Activated CD4-positive, alpha-beta T cell treated with anti-CD3 and anti-CD28 coated beads, Interleukin-2, amount 50 U/mL, for 4 hours (primary cell): ENCODE measurements at places on chromosomes 2 and 18.

- DNase-seq, result no peak
Observed at GRCh38 chr18:1825296-1825695, 746.0 kb downstream of the METTL4 start.

GRCh38 chr2:238696786-238697185, 151.1 kb upstream of the TWIST2 start:
- no peak for DNase-seq

DNA sequence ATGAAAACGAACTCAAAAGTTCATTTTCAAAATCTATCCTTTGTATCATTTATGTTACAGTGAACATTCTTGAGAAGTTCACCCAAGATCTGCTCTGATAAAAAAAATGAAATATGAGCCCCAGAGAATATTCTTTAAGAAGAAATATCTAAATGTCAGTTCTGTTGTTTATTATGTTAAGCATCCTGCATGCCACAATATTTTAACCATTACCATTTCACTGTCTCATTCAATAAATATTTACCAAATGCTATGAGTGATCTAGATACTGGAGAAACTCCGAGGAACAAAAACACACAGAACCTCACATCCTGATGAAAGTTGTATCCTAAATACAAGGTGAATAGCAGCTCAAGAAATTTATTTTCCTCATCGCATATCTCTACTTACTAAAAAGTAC, 170.2 kb downstream of the ZNF385B start:
- DNase-seq, result no peak

DNA sequence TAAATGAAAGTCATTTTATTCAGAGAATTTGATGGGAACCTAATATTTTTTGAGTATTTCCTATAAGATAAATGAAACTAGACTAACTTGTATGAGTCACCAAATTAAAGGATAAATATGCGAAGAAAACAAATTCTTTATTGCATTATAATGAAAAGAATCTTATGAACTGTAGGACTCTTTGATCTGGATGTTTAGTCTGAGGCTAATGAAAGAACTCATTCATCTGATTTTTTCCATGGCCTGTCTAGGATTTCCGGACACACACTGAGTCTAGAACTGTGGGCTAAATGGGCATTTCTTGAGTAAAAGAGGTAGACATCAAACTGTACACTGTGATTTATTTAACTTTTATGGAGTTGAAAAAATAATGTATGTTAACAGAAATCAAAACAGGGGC, 43.0 kb downstream of the ZNF519 start:
- no peak for DNase-seq

- no peak for DNase-seq
Observed at GRCh38 chr2:232878855-232879617, 9.0 kb downstream of the SNORC start.

DNA sequence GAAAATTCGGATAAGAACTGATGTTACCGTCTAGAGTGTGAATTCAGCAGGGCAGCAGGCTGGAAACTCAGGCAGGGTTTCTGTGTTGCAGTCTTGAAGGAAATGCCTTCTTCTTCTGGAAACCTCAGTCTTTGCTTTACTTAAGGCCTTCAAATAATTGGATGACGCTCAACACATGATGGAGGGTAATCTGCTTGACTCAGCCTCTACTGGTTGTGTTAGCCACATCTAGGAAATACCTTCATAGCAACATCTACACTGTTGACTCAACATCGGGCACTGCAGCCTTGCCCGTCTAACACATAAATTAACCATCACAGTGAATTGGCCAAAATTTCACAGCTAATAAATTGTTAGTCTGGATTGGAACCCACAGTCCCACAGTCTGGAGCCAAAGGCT, 37.2 kb downstream of the YPEL5 start:
- DNase-seq, result no peak

DNA sequence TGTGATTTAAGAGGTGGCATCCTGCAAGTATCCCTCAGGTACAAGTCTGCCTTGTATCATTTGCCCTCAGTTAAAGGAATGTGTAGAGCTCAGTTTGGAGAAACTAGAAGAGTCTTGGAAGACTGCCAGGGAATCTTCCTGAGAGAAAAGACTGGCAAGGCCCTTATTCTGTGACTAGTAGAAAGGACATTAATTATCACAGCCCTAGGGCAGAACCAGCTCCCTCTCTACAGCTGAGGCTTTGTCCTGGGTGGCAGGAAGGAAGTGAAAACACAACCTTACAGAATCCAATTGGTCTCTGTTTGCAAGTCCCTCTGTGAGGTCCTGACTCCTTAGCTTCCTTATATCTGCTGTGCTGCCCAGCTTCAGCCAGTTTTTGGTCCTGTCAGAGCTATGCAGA, 385.9 kb upstream of the CYRIA start:
- no peak for DNase-seq

GRCh38 chr2:187266147-187266546, 181.9 kb downstream of the CALCRL start:
- no peak for DNase-seq

DNA sequence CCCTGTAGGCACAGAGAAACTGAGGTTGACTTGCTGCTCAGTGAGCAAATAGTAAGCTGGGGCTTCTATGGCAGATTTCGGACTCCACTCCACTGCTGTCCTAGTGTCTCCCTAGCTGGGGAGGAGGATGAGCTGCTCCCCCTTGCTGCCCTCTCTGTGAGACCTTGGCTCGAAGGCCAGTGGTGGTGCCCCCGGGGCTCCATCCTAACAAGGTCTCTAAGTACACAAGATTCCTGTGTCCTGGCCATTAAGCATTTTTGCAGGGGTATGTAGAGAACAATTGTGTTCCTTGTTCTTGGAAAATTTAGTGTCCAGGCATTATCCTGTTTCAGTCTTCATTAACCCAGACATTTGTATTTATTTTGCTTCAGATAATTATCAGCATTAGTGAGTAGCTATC, 21.3 kb upstream of the BCL2L11 start:
- no peak for DNase-seq

DNA sequence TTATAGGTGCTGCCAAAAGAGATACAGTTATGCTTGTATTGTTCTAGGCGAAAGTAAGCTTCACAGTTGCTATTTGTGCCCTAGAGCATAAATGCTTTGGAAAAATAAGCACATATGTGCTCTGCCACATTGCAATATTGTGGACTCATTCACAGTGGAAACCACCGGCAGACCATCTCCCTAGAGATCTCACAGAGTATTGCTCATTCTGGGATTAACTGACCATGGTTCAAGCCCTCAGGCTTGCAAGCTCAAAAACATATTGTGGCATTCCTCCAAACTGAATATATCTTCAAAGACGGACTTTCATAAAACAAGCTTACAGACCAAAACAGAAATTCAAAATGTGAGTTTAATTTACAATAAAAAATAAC, 158.2 kb upstream of the CCDC150 start:
- no peak for DNase-seq

DNA sequence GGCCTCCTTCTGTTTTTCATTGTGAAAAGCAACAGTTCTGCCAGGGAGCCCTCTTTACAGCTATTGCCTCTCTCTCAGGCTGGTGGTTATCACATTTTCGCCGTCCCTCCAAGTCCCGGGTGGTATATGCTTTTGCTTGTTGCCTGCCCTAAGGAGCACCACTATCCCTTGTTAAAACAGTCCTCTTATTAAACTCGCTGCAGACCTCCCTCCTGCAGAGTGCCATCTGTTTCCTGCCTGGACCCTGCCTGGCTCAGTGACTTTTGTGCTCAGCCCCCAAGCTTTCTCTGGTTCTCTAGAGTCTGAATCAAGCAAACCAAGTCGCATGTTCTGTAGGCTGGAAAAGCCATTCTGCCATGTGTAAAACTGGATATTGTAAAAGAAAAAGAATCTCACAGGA, 72.1 kb upstream of the FHL2 start:
- DNase-seq, result no peak

DNA sequence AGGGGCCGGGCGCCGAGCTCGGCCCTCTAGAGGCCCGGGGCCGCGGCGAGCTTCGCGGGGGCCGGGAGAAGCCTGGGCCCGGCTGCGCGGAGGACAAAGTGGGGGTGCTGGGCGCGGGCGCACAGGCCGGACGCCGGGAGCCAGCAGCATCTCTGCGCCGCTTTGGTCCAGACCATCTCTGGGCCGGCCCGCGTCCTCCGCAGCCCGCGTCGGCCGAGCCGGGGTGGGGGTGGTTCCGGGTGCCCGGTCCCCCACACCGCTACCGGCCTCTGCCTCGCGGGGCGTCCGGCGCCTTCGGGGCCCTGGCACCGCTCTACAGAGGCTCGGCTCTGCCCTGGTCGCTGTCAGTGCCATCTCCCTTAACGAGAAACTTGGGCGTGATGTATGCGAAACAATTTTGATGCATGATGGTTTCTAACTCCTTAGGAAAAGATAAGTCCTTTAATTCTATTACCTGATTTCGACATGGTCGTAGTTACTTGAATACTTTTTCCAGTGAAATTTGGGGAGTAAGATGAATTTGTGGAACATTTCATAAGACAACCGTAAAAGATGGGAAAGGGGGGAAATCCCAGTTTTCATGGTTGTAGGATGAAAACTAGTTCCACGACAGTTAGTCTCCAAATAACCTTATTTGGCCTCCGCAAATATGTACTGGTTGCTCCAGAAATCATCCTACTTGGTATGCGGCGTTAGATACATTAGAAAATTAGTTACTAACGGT, 562 bp downstream of the TWSG1 start:
- peak; percentile 7 for DNase-seq

DNA sequence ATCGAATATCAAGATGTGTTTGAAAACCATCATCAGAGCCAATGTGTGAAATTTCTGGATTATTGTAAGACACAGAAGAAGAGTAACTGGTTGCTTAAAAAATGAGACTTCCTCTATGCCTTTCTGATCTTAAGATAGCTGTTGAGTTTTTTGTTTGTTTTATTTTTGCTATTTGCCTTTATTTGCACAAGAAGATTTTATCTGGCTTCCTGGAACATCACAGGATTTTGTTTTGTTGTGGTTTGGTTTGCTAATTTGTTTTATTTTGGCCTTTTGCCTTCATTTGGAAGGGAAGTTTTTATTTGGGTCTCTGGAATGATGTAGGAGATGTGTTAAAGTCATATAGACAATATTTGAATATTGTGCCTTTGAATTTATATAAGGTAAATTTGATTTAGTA, 3.9 kb upstream of the CYTIP start:
- DNase-seq, result no peak

DNA sequence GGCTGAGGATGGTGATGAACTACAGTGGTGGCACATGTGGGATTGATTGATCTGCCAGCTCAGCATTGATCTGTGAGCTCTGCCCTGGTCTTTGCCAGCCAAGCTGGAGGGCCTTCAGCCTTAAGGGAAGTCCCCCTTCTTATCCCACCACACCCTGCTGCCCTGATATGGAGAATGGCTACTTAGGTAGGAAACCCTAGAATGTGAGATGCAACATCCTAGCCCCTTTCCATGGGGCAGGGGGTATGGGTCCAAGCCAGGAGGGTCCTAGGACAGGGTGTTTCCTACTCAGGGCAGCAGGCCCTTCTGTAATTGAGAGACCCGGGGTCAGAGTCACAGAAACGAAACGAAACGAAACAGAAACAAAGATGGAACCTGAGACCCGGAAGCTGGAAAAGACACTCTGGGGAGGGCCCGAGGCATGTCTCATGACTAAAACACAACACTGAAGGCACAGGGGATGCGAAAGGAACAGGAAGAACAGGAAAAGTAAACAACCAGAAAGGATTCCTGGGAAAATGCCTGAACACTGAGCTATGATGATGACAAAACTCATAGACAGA, 16.9 kb upstream of the SULT1C2 start:
- DNase-seq, result no peak

- no peak for DNase-seq
Observed at GRCh38 chr2:32783933-32784332, 156.1 kb downstream of the TTC27 start.

GRCh38 chr2:210269148-210269547, 43.9 kb upstream of the ACADL start:
- DNase-seq, result no peak

DNA sequence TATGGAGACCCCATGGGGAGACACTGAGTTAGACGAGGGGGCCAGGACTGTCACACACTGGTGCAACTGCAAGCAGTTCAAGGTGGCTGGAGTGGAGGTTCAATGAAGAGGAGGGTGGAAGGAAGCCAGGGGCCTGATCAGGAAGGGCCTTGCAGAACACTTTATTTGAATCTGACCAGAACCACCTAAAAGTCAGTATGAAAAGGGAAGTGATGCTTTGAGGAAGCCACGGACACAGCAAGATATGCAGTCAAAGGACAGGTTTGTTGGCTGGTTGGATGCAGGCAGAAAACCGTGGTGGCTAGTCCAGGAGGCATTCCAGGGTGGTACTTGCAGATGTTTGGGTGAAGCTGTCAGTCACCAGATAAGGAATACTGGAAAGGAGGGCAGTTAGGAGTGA, 3.5 kb upstream of the FAM124B start:
- DNase-seq, result no peak
